ENCODE measurements at places on chromosomes 3 and 15.

- peak; percentile 55 for DNase-seq
These were observed 503 bp downstream of the HLTF start for GRCh38 chr3:149085828-149086231.

- no peak for DNase-seq
These were observed 34.6 kb downstream of the RLBP1 start for GRCh38 chr15:89186803-89187202.

GRCh38 chr15:43449981-43450380 is 43.0 kb downstream of the TP53BP1 start:
- no peak for DNase-seq

- DNase-seq = no peak
These were observed 53.1 kb upstream of the ADAMTS17 start for GRCh38 chr15:100394736-100395440.

DNA sequence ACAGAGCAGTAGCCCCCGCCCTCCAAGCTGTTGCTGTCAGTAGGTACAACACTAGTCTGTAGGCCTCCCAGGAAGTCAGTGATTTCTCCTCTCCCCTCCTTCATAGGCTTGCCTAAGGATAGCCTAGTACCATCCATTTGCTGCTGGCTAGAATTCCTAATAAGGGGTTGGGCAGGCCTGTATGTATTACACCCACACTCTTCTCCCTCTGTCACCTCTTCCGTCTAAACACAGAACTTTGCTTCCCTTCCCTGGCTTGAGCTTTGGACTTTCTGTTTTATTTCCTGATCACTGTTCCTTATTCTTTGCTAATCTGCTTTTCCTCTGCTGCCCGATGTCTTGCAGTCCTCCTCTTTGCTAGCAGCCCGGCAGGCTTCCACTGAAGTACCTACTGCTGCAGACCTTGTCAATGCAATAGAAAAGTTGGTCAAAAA is 93.4 kb upstream of the UMPS start:
- no peak for DNase-seq

DNA sequence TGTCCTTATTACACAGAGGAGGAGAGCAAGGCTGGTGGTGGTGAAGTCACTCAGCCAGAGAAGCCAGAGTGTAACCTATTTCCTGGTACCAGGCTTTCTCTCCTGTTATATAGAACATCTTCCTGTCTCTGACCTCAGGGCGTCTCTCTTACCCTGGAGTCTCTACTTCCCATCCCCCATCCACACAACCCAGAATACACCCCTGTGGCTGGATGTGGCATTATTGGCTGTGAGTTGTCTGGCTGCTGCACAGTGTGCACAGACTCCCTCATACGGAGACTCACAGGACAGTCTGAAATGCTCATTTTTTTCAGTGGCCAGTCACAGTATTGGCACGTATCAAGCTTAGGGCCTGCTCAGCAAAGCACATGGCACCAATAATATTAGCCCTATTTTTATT is 8.6 kb downstream of the PODXL2 start:
- no peak for DNase-seq

GRCh38 chr3:193865339-193865738 is 270.6 kb upstream of the HES1 start:
- no peak for DNase-seq

- DNase-seq = no peak
These were observed 128.7 kb upstream of the WNT5A start for GRCh38 chr3:55615694-55616295.

GRCh38 chr3:112557976-112558375 is 3.8 kb downstream of the ATG3 start:
- no peak for DNase-seq

DNA sequence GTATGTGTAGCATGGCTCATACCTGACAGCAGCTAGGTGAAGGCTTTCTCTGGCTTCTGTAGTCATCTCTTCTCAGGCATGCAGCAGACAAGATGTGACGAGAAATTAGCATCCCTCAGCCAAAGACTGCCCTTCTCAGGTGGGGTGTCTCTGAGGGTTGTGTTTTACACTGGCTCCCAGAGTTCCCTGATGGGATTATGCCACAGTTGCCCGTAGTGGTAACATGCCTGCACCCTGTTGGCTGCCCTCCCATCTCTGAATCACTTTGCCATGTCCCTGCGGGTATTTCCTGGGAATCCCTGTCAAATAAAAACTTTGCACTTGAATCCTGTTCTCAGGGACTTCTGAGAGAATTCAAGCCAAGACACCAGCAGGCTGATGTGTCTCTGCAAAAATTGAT is 70.5 kb downstream of the LRTM1 start:
- no peak for DNase-seq

- no peak for DNase-seq
These were observed 370.4 kb downstream of the TUSC7 start for GRCh38 chr3:117079997-117080396.

Measured in NCI-H1694 treated with DMSO at 0.1 percent for 48 hours (cell line).